ENCODE measurements at places on chromosomes 11 and 22. TPM values are rescaled to one million over a fixed set of nuclear protein-coding genes. Genes with fewer than 3 reads are reported as not detected.

Gene OR5AK2
- polyA plus RNA-seq, result not detected

Gene OR4A47
- not detected for polyA plus RNA-seq

Gene MIOX
- polyA plus RNA-seq, result 0.20 TPM

Gene TUBA8
- polyA plus RNA-seq, result 3.3 TPM

Gene SLC22A25
- not detected for polyA plus RNA-seq

Gene SCGB1D2
- polyA plus RNA-seq, result not detected

Gene TMEM45B
- polyA plus RNA-seq, result 150 TPM

Gene ZNF214
- 0.46 TPM for polyA plus RNA-seq

Gene CD3E
- polyA plus RNA-seq, result 0.92 TPM

Gene GGTLC2
- polyA plus RNA-seq, result not detected

Gene EPS8L2
- 155 TPM for polyA plus RNA-seq
